Activated T-cell treated with anti-CD3 and anti-CD28 coated beads, Interleukin-2, amount 50 U/mL, for 72 hours (primary cell): ENCODE measurements at places on chromosomes 11 and 22.

GRCh38 chr22:22237521-22237920 lies 7.1 kb upstream of the VPREB1 start:
- no peak for DNase-seq

GRCh38 chr11:18100926-18101656 lies 4.8 kb downstream of the SAAL1 start:
- DNase-seq = no peak

DNA sequence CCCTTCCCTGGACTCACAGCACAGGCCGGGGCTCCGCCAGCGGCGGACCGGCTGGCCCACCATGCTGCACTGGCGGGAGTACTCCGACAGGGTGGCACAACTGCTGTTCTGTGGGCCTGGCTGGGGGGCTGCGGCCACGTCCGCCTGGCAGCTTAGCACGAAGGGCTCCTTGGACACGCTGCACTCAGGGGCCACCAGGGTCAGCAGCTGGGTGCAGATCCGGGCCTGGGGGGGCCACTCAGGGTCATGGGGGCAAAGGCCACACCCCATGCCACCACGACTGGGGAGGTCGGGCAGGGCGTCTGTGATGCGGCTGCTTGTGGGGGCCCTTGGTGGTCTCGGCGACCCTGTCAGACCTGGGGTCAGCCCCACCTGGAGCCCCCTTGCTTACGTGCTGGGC lies 6.0 kb downstream of the MUC6 start:
- no peak for DNase-seq

DNA sequence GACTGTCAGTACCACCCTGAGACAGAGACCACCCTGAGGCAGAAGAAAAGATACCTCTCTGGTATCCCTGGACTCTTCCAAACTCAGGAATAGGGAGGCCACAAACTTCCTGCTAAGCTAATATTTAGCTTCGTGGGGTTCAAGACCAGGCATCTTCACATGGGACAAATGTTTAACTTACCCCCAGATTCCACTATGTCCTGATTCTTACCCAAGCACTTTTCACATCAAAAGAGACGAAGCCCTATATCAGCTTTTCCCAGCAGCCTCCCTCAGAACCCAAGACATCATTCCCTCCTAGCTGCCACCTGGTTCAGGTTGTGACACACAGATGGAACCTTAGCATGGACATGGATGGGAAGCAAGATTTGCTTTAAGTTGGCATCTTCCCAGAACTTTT lies 32.1 kb downstream of the SMC1B start:
- no peak for DNase-seq

GRCh38 chr22:32708830-32709229 lies 92.7 kb upstream of the TIMP3 start:
- no peak for DNase-seq

DNA sequence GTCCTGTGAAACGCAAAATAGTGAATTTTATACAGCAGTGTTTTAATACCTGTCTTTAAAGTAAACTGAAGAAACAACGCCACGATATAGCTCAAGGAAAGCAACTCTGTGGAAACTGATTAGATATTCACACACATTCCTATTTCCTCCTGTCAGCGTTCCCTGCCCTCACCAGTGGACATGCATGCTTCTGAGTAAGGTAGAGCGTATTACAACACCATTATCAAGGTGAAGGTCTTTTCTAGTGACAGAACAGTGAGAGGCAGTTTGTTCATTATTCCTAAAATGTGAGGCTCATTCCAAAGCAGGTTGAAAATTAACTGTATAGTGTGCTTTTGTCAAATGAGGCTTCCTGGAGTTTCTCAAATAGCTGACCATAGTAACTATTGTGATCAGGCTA lies 153.1 kb downstream of the DDX10 start:
- DNase-seq = no peak

GRCh38 chr11:76978239-76978638 lies 56.0 kb upstream of the B3GNT6 start:
- no peak for DNase-seq
